Mesendoderm (in vitro differentiated cells): ENCODE measurements at places on chromosomes 6 and 20.

- no peak for DNase-seq
These were observed 44.6 kb downstream of the SESN1 start for GRCh38 chr6:109050012-109050411.

GRCh38 chr20:44896583-44896982, 11.1 kb downstream of the YWHAB start:
- no peak for DNase-seq

DNA sequence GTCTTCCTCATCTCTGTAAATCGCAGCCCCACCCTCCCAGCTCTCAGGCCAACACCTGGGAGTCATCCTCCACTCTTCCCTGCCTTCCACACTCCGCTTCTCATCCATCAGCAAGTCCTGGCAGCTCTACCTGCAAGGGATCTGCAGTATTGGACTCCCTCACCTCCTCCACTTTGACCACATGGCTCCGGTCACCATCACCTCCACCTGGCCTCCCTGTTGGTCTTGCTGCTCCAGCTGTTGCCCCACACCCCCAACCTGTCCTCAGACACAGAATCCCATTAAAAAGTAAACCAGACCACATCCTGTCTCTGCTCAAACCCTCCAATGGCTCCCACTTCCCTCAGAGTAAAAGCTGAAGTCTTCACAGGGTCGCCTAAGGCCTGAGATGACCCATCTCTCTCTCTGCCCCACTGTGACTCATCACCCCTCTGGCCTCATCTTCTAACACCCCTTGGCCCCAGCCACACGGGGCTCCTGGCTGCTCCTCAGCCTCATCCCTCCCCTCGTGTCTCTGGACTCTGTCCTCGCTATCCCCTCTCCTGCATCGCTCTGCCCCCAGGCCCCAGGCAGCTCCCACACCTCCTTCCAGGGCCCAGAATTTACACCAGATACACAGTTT, 185.1 kb upstream of the SULF2 start:
- no peak for DNase-seq

GRCh38 chr6:80530103-80530502, 423.6 kb downstream of the BCKDHB start:
- no peak for DNase-seq

- no peak for DNase-seq
These were observed 765.0 kb downstream of the HDGFL1 start for GRCh38 chr6:23334360-23334759.

DNA sequence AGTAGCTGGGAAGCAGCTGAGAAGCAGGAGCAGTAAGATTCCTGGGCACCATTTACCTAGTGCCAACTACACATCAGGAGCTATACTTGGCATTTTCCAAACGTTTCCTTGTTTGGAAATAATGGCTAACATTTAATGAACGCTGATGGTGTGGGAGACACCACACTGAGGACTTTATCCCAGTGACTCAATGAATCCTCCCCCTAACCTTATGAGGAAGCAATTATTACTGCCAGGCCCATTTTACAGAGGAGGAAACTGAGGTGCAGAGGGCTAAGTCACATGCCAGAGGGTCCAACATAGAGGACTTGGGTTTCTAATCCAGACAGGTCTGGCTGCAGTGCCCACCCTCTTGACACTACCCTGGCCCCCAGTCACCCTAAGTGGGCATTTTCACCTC, 6.1 kb downstream of the PTGIS start:
- DNase-seq: no peak

GRCh38 chr6:98358173-98358572, 476.2 kb upstream of the POU3F2 start:
- DNase-seq: no peak

- DNase-seq: peak; percentile 83
These were observed 2.7 kb upstream of the TUBB2A start for GRCh38 chr6:3159805-3160781.

- DNase-seq: no peak
These were observed 67.5 kb downstream of the TBC1D7 start for GRCh38 chr6:13260831-13261230.

DNA sequence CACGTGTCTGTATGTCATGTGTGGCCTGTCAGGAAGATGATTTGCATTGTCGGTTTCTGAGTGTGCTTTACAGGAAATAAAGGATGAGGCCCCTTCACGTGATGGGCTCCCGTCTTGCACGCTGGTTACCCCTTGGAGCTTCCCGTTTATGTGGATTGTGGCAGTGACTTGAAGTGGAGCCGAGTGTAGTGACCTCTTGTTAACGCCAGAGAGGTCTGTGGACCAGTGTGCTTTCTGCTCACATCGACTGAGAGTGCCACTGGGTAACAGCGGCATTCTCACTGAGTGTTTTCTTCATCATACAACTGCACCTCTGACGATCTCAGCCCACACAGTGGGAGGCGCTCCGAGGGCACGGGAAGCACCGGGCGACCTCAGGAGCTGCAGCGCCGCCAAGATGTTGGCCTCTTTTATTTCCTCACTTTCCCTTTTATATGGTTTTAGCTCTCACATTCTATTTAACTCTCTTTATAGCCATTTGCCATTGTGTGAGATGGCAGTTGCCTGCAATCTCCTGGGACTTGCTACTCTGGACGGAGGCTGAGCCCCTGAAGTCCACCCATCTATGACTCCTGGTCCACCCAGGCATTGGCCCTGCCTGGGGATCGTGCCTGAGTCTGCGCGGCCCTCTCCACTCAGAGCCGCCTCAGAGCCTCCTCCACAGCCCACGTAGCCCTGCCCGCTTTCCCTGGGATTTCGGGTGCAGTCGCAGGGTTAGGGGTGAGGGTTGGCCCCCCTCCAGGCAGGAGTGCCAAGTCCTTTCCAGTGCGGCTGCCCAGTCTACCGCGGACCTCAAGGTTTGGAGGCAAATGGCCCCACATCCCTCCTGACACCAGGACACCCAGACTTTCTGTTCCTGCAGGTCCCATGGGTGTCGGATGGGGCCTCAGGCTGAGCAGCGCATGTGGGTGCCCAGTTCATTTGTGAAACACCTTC, 238.9 kb downstream of the ERMARD start:
- no peak for DNase-seq

- DNase-seq: peak; percentile 32
These were observed 390.2 kb downstream of the LAMA2 start for GRCh38 chr6:129273161-129273560.

- DNase-seq: no peak
These were observed 99.0 kb upstream of the TAB2 start for GRCh38 chr6:149218471-149218870.

GRCh38 chr20:56411759-56412472, at the start of gene CASS4:
CASS4 (plus strand) TSS chr20:56412260; CDS start chr20:56412459, 199 bp downstream.
- no peak for DNase-seq

GRCh38 chr6:113414511-113414910, 442.6 kb upstream of the MARCKS start:
- no peak for DNase-seq

DNA sequence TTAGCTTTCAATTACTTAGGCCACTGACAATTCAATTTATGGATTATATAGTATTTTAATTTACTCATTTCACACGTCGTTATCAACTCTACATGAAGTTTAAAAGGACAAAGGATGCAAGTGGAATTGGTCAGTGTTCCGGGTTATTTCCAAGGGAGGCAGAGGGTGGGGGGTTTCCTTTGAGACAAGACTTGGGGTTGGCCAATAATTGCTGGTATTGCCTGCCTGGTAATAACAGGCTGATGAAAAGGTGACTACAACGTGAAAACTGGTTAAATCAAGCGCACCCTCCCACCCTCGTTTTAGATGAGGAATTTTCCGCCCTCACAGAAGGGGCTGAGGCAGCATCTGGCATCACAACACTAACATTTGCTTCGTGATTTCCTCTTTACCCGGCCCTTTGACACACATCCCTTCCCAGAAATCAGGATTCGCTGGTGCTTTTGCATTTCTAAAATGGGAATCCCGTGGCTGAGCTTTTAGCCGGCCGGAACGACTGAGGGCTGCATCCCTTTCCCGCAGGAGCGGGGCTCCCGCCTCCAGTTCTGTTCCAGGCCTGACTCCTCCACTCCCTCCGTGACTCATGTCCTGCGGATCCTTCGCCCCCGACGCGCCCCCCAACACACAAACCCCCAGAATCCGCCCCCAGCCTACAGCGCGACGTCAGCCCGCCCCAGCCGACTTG, 999 bp upstream of the PIM1 start:
- DNase-seq: peak; percentile 89

DNA sequence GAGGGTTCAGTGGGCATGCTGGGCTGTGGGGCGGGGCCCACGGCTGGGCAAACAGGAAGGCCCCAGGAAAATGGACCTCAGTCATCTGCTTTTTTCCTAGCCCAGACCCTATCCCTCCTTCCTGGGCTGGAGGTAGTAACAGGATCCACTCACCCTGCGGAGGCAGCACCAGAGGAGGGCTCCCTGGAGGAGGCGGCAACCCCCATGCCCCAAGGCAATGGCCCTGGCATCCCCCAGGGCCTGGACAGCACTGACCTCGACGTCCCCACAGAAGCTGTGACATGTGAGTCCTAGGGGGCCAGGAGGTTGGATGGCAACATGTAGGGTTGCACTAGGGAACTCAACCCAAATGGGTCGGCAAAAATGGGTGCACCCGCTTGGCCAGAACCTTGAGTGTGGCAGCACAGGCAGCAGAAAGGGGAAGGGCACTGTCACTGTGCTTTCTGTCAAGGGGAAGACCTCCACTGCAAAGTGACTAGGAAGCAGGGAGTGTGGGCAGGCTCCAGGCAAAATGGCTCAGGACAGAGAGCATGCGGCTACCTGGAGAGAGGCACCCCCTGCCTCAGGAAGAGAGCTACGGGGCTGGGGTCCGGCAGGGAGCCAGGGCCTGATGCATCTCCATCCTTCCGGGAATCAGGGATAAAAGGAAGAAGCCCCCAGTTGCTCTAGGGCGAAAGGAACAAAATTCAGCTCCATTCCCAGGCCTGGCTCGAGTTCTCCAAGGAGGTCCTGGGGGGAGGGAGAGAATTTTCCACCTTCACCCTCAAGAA, 7.9 kb downstream of the MDFI start:
- DNase-seq: no peak

DNA sequence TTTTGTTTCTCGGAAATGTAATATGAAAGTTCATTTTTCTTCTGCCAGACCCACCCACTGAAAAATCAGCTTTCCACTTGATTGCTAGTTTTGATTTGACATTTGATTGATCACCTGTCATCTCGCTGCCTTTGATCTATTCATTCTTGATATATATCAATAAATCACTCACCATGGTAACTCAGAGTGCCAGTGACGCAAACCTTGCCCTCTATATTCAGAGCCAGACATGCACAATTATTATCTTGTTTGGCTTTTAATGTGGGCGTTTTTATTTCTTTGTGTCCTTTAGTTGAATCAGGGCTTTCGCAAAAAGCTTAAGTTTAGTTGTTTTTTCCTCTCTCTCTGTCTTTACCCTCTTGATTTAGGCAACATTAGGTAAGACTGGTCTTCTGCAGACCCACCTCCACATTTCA, 2.0 kb downstream of the TSHZ2 start:
- no peak for DNase-seq
